ENCODE measurements at places on chromosomes 12 and 14. TPM values are rescaled to one million over a fixed set of nuclear protein-coding genes. Genes with fewer than 3 reads are reported as not detected.

DNA sequence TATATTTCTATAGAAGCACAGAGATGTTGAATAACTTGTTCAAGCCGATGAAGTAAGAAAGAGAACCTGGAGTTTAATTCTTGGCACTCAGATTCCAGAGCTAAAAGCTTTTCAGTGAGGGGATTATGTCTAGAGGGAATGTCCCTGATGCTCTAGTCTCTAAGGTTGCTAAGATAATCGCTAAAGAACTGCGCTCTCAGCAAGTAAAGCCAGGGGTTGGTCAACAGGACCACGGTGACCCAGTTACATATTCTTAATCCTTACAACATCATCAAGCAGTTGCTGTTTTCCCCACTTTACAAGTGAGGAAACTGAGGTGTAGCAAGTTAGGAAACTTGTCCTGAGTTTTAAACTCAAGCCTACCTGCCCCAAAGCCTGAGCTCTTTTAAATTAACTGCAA lies 110.8 kb downstream of the DAD1 start:
- DNase-seq = no peak

GRCh38 chr12:72658615-72659014 lies 386.4 kb downstream of the TRHDE start:
- no peak for DNase-seq

DNA sequence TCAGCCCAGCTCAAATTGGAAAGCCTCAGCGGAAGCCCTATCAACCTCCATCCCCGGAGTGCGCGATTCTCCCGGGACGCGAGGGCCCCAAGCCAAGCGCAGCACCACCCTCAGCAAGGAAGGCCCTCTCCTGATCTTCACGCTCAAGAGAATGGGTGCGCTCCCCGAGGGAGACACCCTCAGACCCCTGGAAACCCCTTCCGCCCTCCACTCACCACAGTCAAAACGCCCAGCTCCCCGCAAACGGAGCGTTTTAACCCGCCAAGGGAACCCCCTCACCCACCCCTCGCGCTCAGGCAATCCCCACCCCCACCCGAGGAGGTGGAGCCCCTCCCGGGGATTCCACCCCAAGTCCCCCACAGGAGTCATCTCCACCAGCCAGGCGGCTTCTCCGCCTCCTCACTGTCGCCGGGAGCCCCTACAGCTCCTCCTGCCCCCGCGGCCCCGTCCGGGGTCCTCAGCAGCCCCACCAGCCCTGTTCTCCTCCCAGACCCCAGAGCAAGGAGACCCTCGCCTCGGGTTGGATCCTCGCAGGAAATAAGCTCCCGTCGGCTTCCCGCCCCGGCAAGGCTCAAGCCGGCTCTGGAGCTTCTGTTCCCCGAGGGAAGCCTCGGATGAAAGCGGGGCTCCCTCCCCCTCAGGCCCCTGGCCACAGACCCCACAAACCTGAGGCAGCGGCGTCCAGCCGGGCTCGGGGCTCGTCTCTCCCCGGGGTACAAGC lies 507 bp downstream of the BAZ2A start:
- DNase-seq = no peak

- no peak for DNase-seq
Measured at GRCh38 chr14:54931101-54931500, 28.5 kb upstream of the GCH1 start.

PRKAG1 gene
- 49.6 TPM for total RNA-seq

- DNase-seq = peak; percentile 88
Measured at GRCh38 chr14:58152014-58152857, at the start of gene ARMH4. Gene ARMH4 (minus strand): TSS chr14:58152213. CDS start chr14:58139358, 12,855 bp downstream.
